CD4-positive, alpha-beta T cell treated with Interleukin-4 for 4 hours (primary cell): ENCODE measurements at places on chromosomes 13 and 19.

GRCh38 chr19:30036154-30037129 lies 94.4 kb downstream of the URI1 start:
- no peak for DNase-seq

GRCh38 chr19:17778251-17778967 lies 16.5 kb upstream of the B3GNT3 start:
- DNase-seq = no peak

GRCh38 chr13:38415233-38415632 lies 65.6 kb downstream of the UFM1 start:
- no peak for DNase-seq

DNA sequence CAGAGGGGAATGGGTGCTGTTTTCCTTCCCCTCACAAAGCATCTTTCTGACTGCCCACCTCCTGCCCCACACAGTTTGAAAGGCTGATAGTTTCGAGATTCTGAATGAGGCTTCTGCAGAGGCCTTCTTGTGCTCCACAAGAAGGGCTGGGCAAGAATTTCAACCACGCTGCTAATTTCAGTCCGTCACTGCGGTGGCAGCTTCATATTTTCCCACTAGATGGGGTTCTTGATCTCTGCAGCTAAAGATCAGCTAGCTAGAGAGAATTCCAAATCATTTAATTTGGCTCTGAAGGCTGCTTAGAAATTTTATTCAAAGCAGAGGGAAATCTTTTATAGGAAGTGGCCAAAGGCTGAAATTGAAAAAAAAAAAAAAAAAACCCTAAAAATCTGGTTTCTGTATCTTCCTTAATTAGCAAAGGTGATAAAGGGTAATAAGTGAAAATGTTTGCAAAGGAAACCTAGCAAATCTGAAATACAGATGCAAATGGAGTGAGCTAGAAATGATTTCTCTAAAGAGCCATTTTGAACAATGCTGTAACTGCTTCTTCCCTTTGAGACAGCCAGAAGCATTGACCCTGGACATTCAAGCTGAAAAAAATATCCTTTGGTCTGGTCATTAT lies 38.0 kb upstream of the C13orf42 start:
- DNase-seq = no peak

DNA sequence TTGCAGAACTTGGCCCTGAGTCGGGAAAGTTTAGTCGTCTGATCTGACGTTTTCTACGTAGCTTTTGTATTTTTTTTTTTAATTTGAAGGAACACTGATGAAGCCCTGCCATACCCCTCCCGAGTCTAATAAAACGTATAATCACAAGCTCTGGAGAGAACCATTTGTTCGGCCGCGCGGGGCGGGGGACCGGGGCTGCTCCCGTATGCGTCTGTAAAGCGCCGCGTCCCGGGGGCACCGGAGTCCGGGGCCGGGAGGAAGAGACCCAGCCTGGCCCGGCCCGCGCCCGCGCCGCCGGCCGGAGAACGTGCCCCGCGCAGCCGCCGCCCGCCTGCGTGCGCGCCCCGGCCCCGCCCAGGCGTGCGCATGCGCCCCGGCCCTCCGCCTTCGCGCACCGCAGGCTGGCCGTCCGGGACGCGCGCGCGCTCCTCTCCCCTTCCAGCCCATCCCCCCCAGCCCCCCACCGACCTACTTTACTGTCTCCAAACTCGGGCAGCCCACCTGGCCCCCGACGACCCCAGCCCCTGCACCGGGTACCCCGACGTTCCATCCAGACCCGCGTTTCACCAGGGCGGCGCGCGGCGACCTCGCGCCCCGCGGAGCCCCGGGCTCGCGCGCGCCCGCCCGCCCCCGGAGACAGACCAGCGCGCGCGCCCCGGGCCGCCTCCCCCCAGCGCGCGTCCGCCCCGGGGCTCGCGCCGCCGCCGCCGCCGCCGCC lies 785 bp upstream of the USF2 start:
- peak; percentile 62 for DNase-seq

DNA sequence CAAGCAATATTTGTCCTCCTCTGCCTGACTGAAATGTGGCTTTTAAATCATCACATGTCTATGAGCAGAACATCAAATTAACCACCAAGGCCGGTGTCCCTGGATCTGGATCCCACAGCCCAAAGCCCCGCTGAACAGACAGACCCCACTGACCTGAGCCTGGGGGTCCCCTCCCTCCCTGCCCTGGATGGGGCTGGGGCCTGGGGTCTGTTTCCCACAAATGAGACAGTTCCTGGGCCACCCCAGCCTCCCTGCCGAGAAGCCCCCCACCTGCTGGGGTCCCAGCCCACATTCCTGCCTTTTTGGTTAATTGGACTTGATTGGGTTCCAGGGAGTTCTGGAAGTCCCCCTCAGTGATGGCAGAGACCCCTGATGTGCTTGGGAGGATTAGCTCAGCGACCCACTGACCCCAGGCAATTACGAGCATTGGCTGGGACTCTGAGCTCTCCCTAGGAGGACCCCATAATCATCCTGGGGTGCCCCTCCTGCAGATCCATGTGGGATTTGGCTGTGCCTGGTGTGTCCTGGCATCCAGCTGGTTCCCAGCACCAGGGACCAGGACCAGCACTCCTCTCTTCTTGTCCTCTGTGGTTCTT lies 19.4 kb upstream of the CPAMD8 start:
- no peak for DNase-seq

DNA sequence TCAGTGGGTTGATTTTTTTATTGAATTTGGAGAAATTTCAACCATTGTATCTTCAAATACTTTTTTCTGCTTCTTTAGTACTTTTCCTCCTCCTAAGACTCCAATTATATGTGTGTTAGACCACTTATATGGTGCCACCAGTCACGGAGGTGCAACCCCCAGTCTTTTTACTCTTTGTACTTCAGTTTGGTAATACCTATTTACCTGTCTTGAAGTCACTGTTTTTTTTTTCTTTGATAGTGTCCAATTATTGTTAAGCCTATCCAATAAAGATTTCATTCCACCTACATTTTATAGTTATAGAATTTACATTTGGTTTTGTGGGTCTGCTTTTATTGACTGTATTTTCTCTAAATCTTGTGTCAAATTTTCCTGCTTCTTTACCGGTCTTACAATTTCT lies 14.9 kb downstream of the ZNF283 start:
- no peak for DNase-seq

GRCh38 chr13:112889351-112890290 lies 79.4 kb upstream of the MCF2L start:
- DNase-seq = no peak

DNA sequence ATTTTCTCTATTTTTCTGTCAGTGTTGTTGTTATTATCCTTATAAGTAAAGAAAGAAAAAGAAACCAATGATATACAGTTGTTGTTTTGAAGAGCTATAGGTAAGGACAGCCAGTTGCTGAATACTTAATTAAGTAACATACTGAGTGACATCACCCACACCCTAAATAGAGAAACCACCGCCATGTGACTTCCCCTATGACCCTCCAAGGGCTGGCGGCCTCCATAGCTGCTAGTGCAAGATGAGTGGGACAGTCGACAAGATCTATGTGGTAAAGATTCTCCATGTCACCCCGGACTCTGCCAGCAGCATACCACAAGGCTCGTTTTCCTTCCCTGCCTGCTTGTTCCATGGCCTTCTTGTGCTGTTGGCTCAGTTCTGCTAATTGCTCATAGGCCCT lies 221.1 kb downstream of the DNAJC15 start:
- no peak for DNase-seq

GRCh38 chr13:41835871-41836270 lies 125.0 kb downstream of the VWA8 start:
- DNase-seq = no peak

DNA sequence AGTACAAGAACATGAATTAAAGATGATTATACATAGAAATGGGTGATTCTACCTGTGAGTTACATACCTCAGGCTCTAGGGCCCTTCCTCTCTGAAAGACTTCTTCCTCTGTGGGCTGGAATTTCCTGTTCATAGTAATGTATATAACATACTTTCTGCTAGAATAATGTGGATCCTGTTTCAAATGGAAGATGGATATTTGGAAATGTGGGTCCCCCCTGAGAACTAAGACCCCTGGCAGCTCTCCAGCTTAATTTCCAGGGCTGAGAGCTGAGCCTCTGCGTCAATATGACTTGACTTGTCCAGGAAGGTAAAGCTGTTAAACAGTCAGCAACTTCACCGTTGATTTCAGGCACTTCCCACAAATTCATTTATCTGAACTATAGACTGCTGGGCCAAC lies 296.3 kb downstream of the NALCN start:
- no peak for DNase-seq

DNA sequence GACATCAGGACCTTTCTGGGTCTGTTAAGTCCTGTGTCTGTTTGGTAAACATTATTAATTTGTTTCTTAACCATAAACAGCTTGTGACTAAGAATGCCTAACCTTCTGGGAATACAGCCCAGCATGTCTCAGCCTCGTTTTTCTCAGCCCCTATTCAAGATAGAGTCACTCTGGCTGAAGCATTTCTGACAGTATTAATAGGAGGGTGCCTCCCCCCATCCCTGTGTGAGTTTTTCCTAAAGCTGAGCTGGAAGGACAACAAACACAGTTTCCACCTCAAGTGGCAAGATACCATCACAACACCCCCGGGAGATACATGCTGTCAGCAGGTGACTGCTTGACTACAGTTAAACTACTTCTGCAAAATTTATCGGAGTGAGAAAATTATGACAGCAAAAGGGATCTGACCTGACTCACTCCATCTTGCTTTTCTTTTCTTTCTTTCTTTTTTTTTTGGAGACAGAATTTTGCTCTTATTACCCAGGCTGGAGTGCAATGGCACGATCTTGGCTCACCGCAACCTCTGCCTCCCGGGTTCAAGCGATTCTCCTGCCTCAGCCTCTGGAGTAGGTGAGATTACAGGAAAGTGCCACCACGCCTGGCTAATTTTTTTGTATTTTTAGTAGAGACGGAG lies 59.3 kb upstream of the ABCC4 start:
- DNase-seq = no peak

GRCh38 chr19:15222738-15223648 lies 9.3 kb downstream of the EPHX3 start:
- peak; percentile 79 for DNase-seq

DNA sequence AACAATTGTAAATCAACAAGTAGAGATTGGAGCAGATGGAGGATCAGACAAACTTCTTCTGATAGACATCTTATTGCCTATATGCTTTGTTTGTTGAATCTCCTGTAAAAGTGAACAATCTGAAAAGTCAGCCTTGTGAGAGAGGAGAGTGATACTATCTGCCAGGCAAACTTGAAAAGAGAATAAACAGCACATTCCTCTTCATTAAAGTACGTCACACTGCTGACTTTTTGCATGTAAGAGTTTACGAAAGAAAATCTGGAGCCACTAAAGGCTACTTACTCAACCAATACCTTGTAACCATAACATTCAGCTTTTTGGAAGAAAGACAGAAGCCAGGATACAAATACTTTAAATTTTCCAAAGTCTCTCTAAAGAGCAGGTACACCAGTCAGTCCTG lies 42.5 kb downstream of the EDNRB start:
- no peak for DNase-seq

- DNase-seq = no peak
Measured at GRCh38 chr13:97228850-97229521, 6.9 kb downstream of the MBNL2 start.

GRCh38 chr13:44739539-44739938 lies 163.4 kb upstream of the TSC22D1 start:
- no peak for DNase-seq

GRCh38 chr13:36783890-36784289 lies 35.1 kb upstream of the RFXAP start:
- no peak for DNase-seq

DNA sequence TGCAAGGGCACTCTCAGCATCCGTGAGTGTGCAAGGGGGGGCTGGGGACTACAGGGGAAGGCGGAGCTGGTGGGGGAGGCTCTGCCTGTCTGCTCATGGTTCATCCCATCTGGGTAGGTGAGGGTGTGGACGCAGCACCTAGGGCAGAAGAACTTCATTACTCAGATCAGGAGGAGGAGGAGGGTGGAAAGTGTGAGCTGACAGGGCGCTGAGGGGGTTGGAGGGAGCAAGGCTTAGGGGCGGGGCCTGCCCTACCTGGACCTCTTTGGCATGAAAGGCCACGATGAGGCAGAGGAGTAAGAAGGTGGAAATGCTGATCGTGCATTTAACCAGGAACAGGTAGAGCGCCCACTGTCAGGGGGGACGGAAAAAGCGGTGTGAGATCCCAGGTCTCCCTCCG lies 4.5 kb downstream of the KCNN4 start:
- DNase-seq = peak; percentile 35

DNA sequence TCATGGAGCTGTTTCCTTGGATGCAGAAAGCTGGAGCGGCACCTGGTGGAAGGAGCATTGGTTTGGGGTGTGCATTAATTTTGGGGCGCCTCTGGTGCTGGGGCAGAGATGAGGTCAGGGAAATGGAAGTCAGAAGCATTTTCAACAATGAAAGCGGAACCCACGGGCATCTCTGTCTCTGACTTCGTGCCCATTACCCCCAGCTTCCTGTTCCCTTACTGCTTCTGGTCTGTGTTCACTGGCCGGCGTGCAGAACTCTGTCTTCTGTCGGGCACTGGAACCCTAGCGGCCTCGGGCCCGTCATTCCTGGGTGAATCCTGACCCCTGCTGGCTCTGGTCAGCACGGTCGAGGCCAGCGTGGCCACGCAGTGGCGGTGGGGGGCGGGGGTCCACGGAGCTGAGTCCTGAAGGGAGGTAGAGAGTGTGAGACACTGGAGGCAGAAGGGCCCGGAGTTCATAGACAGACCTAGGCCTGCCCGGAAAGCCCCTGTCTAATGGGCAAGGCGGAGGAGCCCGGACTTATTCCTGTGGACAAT lies 7.9 kb upstream of the LINGO3 start:
- peak; percentile 5 for DNase-seq

DNA sequence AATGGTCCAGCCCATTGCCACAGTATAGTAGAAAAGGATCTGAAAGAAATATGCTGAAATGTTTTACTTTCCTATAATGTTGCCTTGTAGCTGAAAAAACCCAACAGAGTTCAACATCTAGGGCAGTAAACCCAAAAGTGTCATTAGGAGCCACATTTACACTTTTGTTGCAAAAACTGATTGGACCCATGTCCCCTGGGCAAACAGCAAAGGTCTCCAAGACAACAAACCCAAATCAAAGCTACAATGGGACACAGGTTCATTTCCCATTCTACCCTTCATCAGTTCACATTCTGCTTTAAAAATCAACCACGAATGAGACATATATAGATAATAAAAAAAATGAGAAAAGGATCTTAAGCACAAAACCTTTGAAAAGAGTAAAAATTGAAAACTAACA lies 744.8 kb downstream of the PCDH17 start:
- DNase-seq = no peak

- no peak for DNase-seq
Measured at GRCh38 chr19:41876847-41877832, at the start of gene CD79A. Gene CD79A, plus strand, starts transcription at chr19:41877279. Its CDS starts 26 bp downstream, at chr19:41877305.

- no peak for DNase-seq
Measured at GRCh38 chr13:106478116-106478515, 57.3 kb downstream of the EFNB2 start.

DNA sequence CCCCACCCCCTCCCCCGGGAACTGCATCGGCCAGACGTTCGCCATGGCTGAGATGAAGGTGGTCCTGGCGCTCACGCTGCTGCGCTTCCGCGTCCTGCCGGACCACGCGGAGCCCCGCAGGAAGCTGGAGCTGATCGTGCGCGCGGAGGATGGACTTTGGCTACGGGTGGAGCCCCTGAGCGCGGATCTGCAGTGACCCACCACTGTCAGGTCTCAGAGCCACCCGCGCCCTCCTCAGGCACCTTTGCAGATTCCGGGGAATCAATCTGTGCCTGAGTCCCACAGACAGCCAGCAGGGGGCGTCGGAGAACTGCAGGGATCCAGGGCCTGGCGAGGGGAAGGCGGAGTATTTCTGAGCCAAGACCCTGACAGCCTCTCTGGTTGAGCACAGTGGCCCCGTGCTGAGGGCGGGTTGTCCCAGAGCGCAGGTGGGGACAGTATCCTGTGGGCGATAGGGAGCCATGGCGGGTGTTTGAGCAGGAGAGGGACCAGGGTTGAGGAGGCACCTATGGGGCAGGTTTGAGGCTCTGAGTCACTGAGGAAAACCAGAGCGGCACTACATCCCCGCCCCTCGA lies 30.4 kb upstream of the CYP4F8 start:
- peak; percentile 71 for DNase-seq
